ENCODE measurements at places on chromosomes 7 and 10. TPM values are rescaled to one million over a fixed set of nuclear protein-coding genes. Genes with fewer than 3 reads are reported as not detected.

Gene TRIM50
- polyA plus RNA-seq, result 0.57 TPM

Gene IRF5
- polyA plus RNA-seq, result 3.1 TPM

Gene FZD8
- polyA plus RNA-seq, result 24.5 TPM

Gene HOXA2
- 0.99 TPM for polyA plus RNA-seq

Gene RAPGEF5
- polyA plus RNA-seq, result 14.6 TPM

Gene UTF1
- not detected for polyA plus RNA-seq

Gene MYL7
- polyA plus RNA-seq, result 5.1 TPM

DNA sequence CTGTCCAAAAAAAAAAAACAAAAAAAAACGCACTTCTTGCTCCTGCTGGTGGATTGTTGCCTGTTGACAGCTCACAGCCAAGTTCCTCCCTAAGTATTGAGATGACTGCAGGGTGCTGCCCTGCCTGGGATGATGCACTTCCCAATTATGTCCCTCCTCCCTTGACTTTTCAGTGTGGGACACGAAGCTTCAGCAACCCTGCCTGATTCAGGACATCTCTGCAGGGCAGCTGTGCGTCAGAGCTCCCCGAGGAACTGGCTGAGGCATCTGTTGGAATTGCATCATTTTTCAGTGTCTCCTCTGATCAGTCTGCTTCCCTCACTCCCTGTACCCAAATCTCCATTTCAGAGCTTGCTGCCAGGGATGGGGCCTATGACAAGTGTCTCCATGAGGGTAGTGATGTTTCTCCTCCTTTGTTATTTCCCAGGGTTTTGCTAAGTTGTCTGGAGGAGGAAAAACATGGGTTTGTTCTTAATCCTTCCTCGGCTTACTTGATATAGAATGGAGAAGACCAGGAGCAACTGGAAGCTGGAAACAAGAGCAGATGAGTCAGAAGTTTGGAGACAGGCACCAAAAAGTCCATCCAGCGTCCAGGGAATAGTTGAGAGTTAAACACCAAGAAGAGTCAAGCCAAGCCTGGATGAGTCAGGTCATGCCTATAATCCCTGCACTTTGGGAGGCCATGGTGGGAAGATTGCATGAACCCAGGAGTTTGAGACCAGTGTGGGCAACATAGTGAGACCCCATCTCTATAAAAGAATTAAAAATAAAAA lies 355.1 kb downstream of the GALNT17 start:
- DNase-seq, result no peak

GRCh38 chr7:45696476-45696875 lies 122.3 kb downstream of the ADCY1 start:
- DNase-seq, result no peak

GRCh38 chr10:117092386-117092785 lies 45.7 kb downstream of the VAX1 start:
- no peak for DNase-seq

GRCh38 chr7:2710286-2710655 lies 22.3 kb downstream of the AMZ1 start:
- DNase-seq, result no peak

DNA sequence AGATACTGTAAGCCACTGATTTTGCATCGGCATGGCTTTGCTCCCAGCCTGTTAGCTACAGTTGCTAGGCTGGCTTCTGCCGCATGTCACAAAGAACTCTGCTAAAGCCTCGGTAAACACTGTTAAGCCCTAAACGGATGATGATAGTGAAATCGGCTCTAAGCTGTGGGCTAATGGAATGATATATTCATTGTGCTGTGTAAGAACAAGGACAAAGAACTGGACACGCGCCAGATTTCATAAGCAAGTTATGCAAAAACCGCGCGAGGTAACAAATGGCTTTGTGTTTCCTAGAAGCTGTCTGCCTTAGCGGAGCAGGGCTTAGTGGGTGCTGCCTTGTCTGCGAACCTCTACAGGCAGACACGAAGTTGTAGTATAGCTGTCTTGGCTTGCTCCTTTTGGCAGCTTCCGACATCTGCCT lies 331.3 kb upstream of the COBL start:
- DNase-seq, result no peak

DNA sequence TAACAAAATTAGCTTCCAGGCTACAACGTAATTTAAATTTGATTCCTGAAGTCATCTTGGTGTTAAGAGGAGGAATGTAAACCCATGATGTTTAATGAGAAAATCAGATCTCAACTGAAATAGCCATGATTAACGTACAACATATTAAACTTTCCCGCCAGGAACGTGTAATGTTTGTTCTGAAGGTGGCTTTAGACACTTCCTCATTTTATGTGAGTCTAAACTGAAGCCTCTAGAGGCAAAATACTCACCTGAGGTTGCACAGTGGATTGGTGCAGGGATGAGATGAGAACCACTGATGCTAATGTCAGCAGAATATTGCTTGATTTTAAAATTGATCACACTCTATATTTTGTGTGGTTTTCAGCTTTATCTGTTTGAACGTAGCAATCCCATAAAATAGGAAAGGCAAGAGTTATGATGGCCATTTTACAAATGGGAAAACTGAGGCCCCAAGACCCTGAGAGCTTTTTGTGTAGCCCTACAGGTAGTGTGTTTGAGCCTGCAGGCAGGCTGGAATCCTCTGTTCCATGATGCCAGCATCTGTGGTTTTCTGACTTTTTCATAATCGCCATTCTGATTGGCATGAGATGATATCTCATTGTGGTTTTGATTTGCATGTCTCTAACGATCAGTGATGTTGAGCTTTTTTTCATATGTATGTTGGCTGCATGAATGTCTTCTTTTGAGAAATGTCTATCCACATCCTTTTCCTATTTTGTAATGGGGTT lies 243.7 kb upstream of the BMPER start:
- no peak for DNase-seq

- no peak for DNase-seq
Observed at GRCh38 chr10:104146882-104147281, 24.9 kb downstream of the SFR1 start.

DNA sequence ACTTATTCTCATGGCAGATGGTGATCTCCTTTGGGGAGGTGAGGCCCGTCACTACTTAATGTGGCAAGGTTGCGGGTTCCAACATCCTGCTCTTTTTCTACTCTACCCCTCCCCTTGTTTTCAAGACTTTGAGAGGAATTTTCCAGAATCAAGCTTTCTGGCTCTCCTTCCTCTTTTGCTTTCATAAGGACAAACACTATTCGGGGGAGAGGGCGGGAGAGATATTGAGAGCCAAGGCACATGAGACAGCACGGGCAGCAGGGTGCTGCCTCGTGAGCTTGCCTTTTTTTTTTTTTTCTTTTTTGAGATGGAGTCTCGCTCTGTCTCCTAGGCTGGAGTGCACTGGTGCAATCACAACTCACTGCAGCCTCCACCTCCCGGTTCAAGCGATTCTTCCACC lies 6.9 kb upstream of the PFKFB3 start:
- DNase-seq, result no peak

DNA sequence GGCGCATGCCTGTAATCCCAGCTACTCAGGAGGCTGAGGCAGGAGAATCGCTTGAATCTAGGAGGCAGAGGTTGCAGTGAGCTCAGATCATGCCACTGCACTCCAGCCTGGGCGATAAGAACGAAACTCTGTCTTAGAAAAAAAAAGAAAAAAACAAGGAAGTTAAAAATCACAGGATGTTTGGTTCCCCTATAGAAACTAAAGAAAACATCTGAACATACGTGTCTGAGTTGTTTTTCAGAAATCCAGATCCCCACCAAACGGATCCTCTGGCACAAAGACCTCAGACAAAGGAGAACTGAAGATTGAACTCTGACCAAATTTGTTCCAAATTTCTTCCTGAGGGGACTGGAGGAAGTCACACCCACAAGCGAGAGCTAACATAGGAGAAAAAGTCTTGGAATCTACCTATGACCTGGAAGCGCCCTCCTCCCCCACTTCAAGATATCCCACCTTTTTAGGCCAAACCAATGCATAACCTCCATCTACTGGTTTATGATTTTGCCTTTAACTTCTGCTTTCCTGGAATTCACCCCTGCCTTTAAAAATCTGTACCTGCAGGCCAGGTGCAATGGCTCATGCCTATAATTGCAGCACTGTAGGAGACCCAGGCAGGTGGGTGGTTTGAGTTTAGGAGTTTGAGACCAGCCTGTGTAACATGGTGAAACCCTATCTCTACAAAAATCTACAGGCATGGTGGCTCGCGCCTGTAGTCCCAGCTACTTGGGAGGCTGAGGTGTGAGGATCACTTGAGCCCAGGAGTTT lies 19.7 kb upstream of the SIRT1 start:
- no peak for DNase-seq

- DNase-seq, result peak; percentile 22
Observed at GRCh38 chr7:155741805-155742204, 70.5 kb downstream of the SHH start.

GRCh38 chr10:18955061-18955460 lies 93.5 kb upstream of the MALRD1 start:
- peak; percentile 2 for DNase-seq

GRCh38 chr10:130481936-130482335 lies 345.7 kb downstream of the GLRX3 start:
- peak; percentile 11 for DNase-seq

GRCh38 chr7:98737176-98737575 lies 120.1 kb downstream of the NPTX2 start:
- DNase-seq, result no peak

DNA sequence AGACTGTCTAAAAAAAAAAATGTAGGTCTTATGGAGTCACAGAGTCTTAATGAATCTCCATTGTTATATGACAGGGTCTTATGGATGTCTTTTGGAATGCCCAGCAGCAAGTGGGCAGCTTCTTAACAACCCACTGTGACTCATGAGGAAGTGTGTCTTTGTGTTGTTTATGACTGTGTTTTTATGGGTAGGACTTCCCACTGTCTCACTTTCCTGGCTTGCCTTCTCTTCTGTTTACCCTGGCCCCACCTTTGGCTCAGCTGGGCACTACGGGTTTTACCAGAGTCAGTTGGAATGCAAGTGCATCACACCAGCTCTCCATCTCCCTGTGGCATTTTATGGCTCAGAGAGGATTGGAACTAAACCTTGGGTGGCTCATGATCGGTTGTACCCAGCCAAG lies 580.5 kb downstream of the AUTS2 start:
- no peak for DNase-seq

DNA sequence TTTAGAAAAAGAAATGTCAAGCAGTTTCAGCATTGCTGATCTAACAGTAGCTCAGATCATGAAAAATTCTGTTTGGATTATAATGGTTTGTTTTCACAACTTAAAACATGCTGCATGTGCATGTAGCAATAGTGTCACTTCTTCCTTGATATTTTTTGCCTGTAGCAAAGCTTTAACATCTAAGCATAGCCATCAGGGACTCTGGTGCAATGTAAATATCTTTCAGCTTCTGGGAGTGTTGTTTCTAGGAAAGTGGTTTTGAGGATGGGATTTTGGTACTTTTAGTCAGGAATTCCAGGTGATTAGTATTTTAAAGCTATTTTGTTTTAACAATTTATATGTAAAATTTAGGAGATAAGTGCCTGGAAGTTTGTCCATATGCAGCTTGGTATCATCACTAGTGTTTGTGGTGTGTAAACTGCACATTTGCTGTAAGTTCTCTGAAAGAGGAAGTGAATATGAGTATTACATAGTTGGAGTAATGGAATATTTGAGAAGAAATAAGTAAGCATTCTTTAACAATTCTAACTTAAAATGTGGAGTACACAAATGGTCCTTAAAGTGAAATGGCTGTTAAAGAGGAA lies 1.9 kb downstream of the RSBN1L start:
- DNase-seq, result no peak

GRCh38 chr7:155057076-155057475 lies 13.0 kb upstream of the HTR5A start:
- no peak for DNase-seq

DNA sequence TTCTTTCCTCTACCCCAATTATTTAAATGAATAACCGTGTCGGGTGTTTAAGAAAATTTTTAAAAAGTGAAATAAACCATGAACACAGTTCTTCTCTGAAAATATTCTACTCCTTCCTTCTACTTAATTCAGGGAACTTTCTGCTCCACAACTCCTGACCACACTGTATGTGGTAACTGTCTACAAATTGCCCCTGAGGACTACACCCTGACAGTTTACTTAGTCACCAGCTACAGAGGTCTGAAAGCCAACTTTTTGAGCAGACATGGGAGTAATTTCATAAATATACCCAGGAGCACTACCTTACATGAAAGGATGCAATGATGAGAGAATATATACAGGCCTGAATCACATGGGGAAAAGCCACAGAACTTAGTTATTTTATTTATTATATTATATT lies 523.2 kb upstream of the SORCS1 start:
- DNase-seq, result no peak

DNA sequence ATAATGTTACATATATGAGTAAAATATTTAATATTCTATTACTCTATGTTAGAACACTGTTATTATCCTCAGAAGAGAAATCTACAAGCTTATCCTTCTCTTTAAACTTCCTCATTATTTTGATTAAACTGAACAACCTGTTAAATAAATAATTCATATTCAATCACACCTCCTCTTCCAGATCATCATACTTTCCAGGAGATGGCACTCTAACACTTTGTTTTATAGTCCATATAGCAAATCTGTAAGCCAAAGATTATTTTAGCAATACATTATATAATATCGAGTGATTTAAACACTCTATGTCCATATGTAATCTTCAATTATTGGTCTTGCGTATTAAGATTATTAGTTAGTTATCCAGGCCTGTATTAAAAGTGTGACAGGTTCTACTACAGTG lies 694.1 kb downstream of the ANKRD7 start:
- DNase-seq, result no peak

GRCh38 chr10:104641187-104641936 lies at the start of gene SORCS3:
SORCS3 (plus strand) TSS chr10:104641290.
- no peak for DNase-seq

DNA sequence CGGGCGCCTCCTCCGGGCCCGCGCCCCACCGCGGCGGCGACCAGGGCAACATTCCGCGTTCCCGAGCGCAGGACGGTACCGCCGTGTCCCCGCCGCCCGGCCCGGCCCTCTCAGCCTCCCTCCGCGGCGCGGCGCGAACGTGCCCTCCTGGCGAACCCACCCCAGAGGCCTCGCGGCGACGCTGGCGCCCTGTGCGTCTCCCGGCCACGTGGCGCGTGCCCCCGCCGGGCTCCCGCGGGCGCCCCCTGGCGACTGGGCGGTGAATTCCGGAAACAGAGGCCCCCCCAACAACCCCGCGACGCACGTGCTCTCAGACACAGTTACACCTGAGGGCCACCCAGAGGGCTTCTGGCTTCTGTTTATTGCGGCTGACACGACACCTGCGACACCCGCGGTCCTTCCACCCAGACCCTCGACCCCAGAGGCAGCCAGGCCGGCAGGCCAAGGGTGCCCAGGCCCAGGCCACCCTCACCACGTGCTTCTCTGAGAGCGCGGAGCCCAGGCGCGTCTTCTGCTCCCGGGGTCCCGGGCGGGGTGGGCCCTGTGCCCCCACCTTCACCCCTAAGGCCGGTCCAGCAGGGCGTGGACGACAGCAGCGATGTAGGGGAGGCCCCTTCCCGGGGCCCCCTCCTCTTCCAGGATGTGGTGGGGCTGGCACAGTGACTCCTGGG lies at the start of gene SAP25:
SAP25 (minus strand) TSS at position 210 of the 671 bp plus-strand sequence; CDS start at position 52, 158 bp downstream.
- DNase-seq, result no peak

- DNase-seq, result no peak
Observed at GRCh38 chr7:150784120-150784736, 15.9 kb downstream of the TMEM176B start.

GRCh38 chr10:30453764-30454527 lies 20.0 kb downstream of the MAP3K8 start:
- no peak for DNase-seq

Data from hindlimb muscle (tissue), 1 donor.